ENCODE measurements at places on chromosomes 7 and 10. TPM values are rescaled to one million over a fixed set of nuclear protein-coding genes. Genes with fewer than 3 reads are reported as not detected.
A peak's percentile ranks its signal among the peaks of the same experiment; 100 is the strongest.

DNA sequence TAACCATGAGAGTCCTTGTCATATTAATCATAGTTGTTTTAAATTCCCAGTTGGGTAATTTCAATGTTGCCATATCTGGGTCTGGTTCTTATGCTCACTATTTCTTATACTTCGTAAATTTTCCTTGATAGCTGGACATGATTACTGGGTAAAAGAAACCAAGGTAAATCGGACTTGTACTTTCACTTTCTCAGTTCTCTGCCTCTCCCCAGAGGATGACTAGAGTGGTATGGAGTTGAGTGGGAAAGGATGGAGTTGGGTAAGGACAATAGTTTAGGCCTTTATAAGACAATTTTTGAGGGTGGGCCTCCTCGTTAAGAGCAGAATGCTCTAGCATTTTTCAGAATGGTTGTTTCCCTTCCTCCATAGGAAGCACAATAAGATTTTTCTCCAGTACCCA is 106.1 kb downstream of the CRPPA start:
- H3K36me3 ChIP-seq: no peaks in the 10 kb centered on the region
- no peak for DNase-seq
- no peak overlapping the region for H3K27ac ChIP-seq
- H3K4me1 ChIP-seq: peaks cover 5% of the 10 kb centered on the region
- no peaks in the 10 kb centered on the region for H3K27me3 ChIP-seq
- H3K4me3 ChIP-seq: no peak overlapping the region

GRCh38 chr10:71197955-71198354 is 14.4 kb upstream of the UNC5B start:
- no peaks in the 10 kb centered on the region for H3K4me1 ChIP-seq
- no peak for DNase-seq
- H3K27ac ChIP-seq: no peak overlapping the region
- no peaks in the 10 kb centered on the region for H3K36me3 ChIP-seq
- H3K27me3 ChIP-seq: no peaks in the 10 kb centered on the region
- no peak overlapping the region for H3K4me3 ChIP-seq

- H3K27me3 ChIP-seq: no peaks in the 10 kb centered on the region
- H3K4me3 ChIP-seq: no peak overlapping the region
- no peak for DNase-seq
- no peaks in the 10 kb centered on the region for H3K4me1 ChIP-seq
These were observed 60.3 kb upstream of the STK17A start for GRCh38 chr7:43522406-43523156.

DNA sequence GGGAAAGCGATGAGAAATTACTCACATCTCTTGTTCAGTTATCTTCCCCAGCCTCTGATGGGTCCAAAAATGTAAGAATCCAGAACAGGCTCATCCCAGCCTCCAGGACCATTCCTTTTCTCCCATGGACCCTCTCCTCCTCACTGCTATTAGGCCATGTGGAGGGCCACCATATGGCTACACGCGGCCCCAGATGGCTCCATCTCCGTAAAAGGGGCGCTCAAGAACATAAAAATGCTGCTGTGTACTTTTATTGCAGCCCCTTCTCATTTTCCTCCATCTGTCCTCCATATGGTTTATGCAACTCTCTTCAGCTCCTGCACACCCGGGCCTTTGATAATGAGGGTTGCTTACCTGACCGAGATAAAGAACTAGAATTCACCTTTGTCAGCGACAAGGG is 166.2 kb downstream of the RAPGEF5 start:
- no peak overlapping the region for H3K27ac ChIP-seq
- H3K27me3 ChIP-seq: no peaks in the 10 kb centered on the region
- no peak overlapping the region for H3K4me3 ChIP-seq
- H3K36me3 ChIP-seq: no peaks in the 10 kb centered on the region

DNA sequence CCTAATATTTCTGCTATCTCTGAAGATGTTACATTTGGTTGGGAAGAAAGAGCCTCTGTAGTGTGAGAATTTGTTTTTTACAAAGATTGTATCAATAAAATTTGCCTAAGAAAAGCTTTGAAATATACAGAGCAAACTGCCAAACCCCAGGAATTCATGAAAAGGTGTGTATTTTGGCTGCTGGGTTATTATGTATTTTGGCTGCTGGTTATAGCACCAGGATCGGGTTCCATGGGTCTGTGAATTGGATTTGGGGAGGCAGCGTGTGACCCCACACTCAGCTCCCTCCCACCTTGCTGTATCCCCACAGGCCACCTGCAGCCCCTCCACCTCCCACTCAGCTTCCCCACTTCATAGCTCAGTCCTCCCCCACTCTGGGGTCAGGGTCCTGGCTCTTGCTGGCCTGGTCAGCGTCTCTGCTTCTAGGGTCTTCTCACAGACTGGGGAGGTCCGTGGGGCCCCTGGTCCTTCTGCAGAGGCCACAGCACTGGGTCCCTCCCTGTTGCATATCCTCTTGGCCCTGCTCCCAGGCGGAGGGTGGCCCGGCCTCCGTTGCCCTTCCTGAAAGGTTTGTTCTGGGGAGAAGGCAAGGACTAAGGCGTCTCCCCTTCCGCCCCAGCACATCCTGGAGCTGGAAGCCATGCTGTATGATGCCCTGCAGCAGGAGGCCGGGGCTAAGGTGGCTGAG is 24.0 kb upstream of the DPYSL4 start:
- no peaks in the 10 kb centered on the region for H3K4me1 ChIP-seq
- no peak overlapping the region for H3K27ac ChIP-seq
- no peak overlapping the region for H3K4me3 ChIP-seq
- DNase-seq: no peak
- no peaks in the 10 kb centered on the region for H3K36me3 ChIP-seq

- H3K27me3 ChIP-seq: no peaks in the 10 kb centered on the region
- H3K4me3 ChIP-seq: no peak overlapping the region
- no peaks in the 10 kb centered on the region for H3K4me1 ChIP-seq
These were observed 151.3 kb upstream of the ADO start for GRCh38 chr10:62653254-62653653.

TLL2 gene
- 0.14 TPM for total RNA-seq

TMEM184A gene
- 16.5 TPM for total RNA-seq

- peak within 1 kb of the TSS; percentile 65 for H3K27ac ChIP-seq
- H3K27me3 ChIP-seq: no peaks in the 10 kb centered on the region
These were observed at the start of gene GTF2IRD1 for GRCh38 chr7:74453322-74454011. Gene GTF2IRD1 (plus strand): TSS chr7:74453906. CDS start chr7:74508081, 54,175 bp downstream.

RARRES2 gene
- not detected for total RNA-seq

- no peak overlapping the region for H3K4me3 ChIP-seq
- no peaks in the 10 kb centered on the region for H3K4me1 ChIP-seq
- no peaks in the 10 kb centered on the region for H3K27me3 ChIP-seq
- no peak for DNase-seq
These were observed 111.6 kb downstream of the NKX6-2 start for GRCh38 chr10:132674311-132674710.

DNA sequence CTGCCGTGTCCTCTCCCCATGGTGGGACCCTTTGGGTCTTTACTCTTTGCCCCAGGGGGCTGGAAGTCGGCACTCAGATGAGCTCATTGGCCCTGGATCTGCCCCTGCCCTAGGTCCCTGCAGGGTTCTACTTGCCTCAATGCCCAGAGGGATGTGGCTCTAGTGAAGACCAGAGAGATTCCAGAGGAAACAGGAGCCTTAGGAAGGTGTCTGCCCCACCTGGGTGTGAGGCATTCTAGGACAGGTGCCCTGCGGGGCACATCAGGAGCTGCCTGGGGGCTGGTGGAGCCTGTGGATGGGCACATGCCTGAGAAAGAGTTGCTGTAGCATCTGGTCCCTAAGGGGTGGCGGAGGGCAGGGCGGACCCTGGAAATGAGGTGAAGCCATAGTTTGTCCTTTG is 128.6 kb downstream of the ADCY1 start:
- H3K27me3 ChIP-seq: no peaks in the 10 kb centered on the region
- H3K27ac ChIP-seq: no peak overlapping the region
- no peaks in the 10 kb centered on the region for H3K36me3 ChIP-seq
- DNase-seq: no peak

DNA sequence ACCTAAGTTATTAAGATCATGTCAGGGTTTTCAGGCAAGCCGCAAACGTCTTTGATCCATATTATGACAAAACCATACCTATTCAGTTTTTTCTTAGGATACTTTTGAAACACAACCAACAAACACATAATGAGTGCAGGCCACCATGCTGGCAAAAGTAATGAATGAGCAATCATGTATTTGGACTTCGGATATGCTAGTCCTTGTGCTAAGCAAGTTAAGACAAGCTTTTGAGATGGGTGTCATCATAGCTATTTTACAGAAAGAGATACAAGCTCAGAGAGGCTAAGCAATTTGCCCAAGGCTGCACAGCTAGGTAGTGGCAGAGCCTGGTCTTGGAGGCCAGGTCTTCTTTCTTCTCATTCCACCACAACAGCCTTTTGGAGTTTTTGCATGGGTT is 12.5 kb upstream of the KCNK18 start:
- no peaks in the 10 kb centered on the region for H3K27me3 ChIP-seq
- no peaks in the 10 kb centered on the region for H3K36me3 ChIP-seq
- H3K4me3 ChIP-seq: no peak overlapping the region
- H3K27ac ChIP-seq: no peak overlapping the region
- no peak for DNase-seq

- H3K4me3 ChIP-seq: no peak overlapping the region
- DNase-seq: no peak
- H3K27ac ChIP-seq: no peak overlapping the region
- no peaks in the 10 kb centered on the region for H3K27me3 ChIP-seq
These were observed 71.8 kb upstream of the LRRN3 start for GRCh38 chr7:111018960-111019736.

DNA sequence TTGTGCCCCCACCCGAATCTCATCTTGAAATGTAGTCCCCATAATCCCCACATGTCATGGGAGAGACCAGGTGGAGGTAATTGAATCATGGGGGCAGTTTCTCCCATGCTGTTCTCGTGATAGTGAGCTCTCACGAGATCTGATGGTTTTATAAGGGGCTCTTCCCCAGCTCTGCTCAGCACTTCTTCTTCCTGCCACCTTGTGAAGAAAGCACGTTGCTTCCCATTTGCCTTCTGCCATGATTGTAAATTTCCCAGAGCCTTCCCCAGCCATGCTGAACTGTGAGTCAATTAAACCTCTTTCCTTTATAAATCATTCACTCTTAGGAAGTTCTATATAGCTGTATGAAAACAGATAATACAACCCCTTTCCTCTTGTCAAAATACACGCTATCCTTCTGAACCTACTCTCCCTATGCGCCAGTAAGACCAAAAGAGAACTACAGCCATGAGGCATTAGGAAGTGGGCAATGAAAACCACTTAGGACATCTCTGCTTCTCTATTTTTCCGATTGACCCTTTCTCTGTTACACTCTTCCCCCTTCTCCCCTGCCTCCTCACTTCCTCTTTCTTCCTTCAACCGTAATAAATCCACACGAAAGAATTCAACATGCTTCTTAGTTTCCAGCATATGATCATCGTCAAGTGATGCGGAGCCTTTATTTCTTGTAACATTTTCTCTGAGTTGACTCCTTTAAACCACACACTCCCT is 101.2 kb upstream of the WDR11 start:
- H3K27ac ChIP-seq: no peak overlapping the region
- H3K4me1 ChIP-seq: no peaks in the 10 kb centered on the region

NUTM2E gene
- total RNA-seq: 0.14 TPM

DNA sequence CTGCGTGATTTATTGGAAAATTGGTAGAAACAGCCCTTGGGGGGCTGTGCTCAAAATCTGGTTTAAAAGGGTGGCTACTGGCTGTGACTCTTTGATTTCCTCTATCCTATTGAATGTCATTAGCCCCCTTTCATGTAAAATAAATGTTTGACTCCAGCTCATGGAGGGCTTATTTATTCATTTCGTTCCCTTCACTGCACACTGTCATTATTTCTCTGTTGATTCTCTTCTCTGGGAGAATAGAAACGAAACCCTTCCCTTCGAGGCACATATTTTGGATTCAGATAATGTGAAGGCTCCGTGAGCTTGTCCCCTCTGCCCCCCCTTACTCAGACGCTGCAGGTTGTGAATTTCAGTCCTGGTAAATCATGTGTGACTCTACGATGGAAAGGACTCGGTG is 203.9 kb upstream of the GPR26 start:
- no peak overlapping the region for H3K4me3 ChIP-seq
- H3K27ac ChIP-seq: no peak overlapping the region
- H3K27me3 ChIP-seq: no peaks in the 10 kb centered on the region
- H3K36me3 ChIP-seq: no peaks in the 10 kb centered on the region
- no peak for DNase-seq
- no peaks in the 10 kb centered on the region for H3K4me1 ChIP-seq

- H3K27ac ChIP-seq: no peak overlapping the region
- no peak overlapping the region for H3K4me3 ChIP-seq
- no peak for DNase-seq
- H3K36me3 ChIP-seq: no peaks in the 10 kb centered on the region
- H3K4me1 ChIP-seq: peaks cover 10% of the 10 kb centered on the region
These were observed 153.0 kb downstream of the DOCK4 start for GRCh38 chr7:112052993-112053736.
